ENCODE measurements at places on chromosomes 12 and 14.
A peak's percentile ranks its signal among the peaks of the same experiment; 100 is the strongest.

- no peak for DNase-seq
Observed at GRCh38 chr12:96198965-96199364, 4.8 kb downstream of the ELK3 start.

DNA sequence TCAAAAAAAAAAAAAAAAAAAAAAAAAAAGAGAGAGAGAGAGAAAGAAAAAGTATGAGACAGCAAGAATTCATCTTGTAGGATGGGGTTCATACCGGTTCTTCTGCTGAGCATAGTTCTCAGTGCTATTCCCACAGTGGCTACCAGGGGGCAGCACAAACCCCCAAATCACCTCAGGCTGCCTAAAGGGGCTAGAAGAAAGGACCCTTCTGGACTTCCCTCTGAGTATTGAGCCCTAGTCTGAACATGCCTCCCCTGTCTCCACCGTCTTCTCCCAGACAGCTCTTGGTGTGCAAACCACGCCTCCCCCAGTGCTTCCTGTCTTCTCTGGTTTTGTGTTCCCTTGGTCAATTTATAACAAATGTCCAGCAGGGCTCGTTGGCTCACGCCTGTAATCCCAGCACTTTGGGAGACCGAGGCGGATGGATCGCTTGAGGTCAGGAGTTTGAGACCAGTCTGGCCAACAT lies 31.3 kb upstream of the SMUG1 start:
- peak; percentile 28 for DNase-seq

DNA sequence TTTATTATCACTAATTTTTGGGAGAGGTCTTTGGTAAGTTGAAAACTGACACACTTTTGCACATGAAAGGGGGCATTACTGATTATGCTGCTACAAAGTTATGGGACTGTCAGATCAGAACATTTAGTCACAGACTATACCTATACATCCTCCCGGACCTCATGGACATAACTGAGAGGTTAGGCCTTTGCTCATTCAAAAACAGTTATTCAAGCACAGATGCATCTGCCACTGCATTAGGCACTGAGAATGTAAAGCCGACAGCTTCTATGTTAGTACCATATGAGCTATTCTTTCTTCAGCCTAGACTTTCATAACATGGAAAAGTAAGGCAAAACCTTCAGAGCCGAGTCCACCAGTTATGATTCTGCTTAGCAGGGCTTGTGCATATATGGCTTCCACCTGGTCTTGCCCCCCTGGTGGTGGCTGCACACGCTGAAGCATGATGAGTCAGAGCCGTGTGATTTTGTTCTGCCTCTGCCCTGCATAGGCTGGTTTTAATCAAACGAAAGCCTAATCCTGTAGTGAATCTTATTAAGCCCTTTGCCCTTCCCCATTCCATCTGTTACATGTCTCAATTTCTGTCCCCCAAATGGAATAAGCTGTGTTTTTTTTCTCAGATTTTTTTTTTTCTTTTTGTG lies 21.8 kb upstream of the RNU6-8 start:
- DNase-seq: no peak

DNA sequence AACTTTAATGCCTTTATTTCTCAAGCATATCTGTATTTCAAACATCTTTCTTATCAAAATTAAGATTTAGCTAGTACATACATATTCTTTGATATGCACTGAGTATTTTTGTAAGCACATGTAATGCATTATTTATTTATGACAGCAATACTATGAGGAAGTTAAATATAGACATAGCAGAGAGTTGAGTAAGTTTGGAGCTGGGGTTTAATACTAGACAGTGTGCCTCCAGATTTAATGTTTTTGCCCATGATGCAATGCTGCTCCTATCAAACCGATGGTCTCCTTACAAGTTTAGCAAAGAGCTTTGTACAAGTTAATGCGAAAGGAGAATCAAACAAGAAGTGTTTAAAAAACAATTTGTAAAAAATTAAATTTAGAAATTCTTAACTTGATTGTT lies 826.6 kb upstream of the MGAT4C start:
- DNase-seq: no peak

GRCh38 chr12:131535779-131536178 lies 175.1 kb upstream of the SFSWAP start:
- no peak for DNase-seq

GRCh38 chr14:99817331-99817730 lies 24.1 kb downstream of the EML1 start:
- no peak for DNase-seq

DNA sequence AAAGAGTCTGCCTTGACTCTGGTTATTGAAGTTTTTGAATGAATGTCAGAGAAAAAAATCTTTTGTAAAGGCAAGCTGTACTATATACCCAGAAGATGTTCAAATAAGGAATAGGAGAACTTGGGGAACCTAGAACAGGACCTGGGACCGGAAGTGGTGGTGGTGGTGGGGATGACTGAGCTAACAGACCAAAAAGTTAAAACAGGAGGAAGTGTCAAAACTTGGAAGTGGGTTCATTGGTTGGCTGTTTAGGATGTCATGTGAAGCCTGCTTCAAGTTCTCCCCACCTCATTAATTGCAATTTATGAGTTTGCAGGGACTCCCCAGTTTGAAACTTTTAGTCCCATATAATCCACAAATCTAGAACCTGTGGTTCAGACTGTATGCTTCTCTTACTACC lies 26.2 kb downstream of the PLXNC1 start:
- DNase-seq: no peak

DNA sequence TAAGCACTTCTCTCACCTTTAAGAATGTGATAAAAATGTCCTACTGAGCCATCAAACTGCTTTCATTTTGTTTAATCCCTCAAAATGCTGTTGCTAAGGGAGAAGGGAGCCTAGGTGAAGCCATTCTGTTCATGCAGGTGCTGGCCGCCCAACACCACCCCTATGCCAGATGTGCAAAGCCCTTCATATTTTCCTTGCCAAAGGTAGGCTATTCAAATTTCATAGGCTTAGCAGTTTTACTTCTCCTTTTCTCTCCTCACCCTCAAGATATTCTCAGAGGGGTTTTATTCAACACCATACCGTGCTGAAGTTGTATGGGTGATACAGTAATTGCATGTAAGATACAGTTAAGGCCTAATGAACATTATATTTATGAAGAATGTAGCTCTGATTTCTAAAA lies 461.7 kb downstream of the GXYLT1 start:
- no peak for DNase-seq

DNA sequence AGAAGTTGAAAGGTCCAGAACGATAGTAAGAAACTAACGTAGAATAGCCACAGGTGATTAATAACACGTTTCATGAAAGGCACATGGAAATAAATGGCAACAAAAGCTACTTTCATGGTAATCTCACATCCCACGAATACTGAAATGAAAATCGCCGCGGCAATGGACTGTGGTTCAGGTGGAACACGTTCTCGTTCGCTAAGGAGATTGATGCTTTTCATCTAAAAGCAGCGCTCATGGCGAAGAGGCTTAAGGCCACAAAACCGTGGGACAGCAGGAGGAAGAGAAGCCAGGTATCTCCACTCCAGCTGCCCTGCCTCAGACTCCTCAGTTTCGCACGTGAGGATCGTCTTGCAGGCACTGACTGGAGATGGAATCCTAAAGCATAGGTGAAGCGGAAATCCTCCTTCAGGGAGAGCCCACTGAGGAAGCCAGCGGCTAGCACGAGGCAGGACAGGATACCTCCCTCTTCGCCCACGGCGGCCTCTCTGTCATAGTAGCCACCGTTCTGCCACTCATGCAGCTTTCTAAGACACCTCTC lies 696 bp upstream of the GPHN start:
- DNase-seq: no peak

GRCh38 chr14:66139432-66139831 lies 346.7 kb upstream of the CCDC196 start:
- DNase-seq: no peak

All from stimulated activated CD8-positive, alpha-beta memory T cell treated with anti-CD3 and anti-CD28 coated beads, Interleukin-15, amount 100 ng/mL, for 4 hours (primary cell).